ENCODE measurements at places on chromosomes 3 and 15.

DNA sequence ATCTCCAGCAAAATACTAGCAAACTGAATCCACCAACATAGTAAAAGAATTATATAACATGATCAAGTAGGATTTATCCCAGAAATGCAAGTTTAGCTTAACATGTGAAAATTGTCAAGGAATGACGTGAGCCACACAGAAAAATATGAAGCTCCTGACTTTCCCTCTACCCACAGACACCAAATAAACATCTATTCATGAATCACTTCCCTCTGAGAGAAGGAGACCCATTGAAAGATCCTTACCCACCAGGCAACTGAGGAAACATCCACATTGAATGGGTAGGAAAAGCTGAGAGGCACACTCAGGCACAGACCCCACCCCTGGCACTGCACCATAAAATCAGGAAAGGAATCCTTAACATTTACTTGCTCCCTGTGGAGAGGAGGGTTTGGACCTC lies 102.2 kb upstream of the MANF start:
- DNase-seq, result no peak

- no peak for DNase-seq
Measured at GRCh38 chr3:114446600-114446999, 152.8 kb downstream of the TIGIT start.

DNA sequence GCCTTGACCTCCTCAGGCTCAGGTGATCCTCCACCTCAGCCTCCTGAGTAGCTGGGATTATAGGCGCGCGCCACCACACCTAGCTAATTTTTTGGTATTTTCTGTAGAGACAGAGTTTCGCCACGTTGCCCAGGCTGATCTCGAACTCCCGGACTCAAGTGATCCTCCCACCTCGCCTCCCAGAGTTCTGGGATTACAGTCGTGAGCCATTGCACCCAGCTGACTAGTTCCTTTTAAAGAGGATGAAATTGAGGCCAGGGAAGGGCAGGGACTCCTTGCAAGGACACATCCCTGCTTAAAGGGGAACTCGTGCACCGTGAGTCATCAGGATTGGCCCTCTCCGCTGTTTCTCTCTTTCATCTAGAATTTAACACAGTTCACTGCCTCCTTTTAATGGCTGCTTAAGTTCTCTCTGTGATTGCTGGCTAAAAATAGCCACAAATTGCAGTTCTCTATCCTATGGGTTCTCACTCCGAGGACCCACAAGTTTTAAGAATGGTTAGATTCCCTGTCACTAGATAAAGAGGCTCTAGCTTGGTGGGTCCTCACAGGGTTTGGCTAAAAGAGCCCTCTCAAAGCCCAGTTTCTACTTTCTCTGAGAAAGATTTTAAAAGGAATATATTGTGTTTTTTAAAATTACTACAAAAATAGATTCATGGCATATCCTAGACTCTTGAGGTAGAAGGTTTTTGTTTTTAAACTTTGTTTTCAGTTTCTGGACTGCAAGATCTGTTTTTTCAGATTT lies 1.4 kb downstream of the CRTAP start:
- no peak for DNase-seq

DNA sequence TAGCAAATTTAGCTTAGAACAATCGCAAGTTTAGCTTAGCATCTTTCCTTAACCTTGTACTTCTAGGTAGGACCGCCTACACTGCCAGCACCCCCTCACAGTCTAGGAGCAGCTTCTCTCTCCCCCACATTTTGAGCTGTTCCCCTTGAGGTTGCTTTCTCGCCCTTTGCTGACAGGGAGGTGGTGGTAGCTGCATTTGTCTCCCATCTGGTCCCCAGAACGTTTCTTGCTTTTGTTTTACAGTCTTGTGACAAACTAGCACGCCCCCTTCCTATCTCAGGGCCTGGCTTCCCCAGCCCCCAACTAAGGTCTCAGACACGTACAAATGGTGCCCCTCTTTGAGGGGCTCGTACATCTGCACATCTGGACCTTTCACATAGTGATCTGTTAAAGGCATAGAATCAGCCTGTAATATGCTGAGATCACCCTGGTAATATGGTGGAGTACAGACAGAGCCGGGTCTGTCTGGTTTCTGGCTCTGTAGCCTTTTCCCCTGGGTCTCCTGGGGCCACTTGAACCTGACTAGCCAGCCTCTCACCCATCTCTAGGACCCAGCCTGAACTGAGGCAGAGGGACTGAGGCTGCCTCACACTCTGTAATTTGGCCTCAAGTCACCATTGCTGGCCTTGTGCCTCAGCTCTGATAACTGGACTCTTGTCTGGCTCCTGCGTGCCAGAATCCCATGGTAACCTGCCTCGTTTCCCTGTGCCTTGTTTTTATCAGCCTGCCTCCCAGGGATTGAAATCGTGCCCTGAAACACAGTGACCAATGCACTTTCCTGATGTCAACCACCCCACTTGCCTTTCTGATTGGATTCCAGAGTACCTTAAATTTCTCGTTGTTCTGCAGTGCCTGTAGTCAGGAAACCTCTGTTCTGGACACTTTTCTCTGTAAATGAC lies 27.7 kb downstream of the CRTC3 start:
- DNase-seq, result no peak

DNA sequence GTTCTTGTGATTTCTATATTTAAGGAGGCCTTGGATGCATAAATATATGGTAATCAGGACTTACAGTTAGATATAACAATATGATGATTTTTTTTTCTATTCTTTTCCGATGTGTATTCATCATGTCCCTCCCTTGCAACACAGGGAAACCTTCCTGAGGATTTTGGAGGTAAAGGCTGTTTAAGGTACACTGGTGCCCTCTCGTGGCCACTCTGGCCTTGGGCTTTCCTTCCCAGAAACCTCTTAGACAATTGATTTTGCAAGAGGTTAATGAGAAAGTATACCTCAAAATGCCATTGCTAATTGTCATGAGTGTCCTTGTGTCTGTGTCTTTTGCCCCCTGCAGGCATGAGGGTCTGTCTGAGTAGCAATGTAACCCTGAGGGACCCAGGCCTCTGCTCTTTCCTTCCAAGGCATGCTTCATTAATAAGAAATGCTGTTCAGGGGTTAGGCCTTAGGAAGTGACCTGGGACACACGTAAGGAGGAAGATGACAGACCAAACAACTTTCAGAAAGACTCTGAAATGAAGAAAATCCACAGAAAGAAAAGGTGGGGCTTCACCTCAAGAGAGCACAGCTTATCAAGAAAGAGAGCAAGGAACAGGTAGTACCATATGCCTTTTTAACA lies 70.3 kb upstream of the PPP2R3A start:
- DNase-seq, result no peak

- DNase-seq, result no peak
Measured at GRCh38 chr3:43792904-43793303, 102.2 kb downstream of the ABHD5 start.

- DNase-seq, result no peak
Measured at GRCh38 chr3:97579365-97579764, 185.2 kb upstream of the ARL6 start.

DNA sequence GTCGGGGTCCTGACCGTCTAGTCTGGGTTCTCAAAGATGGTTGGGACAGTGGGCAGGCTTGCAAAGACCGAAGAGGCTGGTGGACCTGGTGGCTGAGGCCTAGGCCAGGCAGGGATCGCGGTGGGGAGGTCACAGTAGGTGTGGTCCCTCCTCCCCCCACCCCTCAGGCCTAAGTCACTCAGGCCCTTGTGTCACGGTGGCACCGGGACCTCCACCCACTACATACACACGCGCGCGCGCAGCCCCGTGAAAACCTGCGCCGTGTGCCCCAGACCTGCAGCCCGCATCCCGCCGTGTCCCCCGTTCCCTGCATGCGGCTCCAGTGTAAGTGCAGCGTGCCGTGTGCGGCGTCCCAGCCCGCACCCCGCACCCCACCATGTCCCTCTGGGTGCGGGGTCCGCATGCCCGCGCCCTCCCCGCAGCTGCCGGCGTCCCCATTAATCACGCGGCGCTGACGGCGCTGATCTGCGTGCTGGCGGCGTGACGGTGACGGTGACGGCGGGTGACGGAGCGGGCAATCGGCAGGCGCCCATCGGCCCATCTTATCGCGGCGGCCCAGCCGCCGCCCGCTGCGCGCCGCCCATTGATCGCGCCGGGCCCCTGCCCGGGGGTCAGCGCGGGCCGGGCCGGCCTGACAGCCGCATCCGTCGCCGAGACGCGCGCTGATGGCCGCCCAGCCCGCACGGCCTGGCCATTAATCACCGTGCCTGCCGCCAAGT lies 24.4 kb downstream of the SEC61A1 start:
- no peak for DNase-seq
